ENCODE measurements at places on chromosomes 3 and 15. TPM values are rescaled to one million over a fixed set of nuclear protein-coding genes. Genes with fewer than 3 reads are reported as not detected.
A peak's percentile ranks its signal among the peaks of the same experiment; 100 is the strongest.

- no peak for DNase-seq
- H3K4me1 ChIP-seq, result no peaks in the 10 kb centered on the region
- no peaks in the 10 kb centered on the region for H3K27me3 ChIP-seq
- no peak overlapping the region for H3K4me3 ChIP-seq
- no peak overlapping the region for H3K27ac ChIP-seq
These were observed 63.5 kb upstream of the GOLGA8A start for GRCh38 chr15:34501131-34501530.

GRCh38 chr3:53863145-53863544 lies 16.8 kb downstream of the IL17RB start:
- no peak overlapping the region for H3K27ac ChIP-seq
- DNase-seq, result no peak
- no peak overlapping the region for H3K4me3 ChIP-seq
- no peaks in the 10 kb centered on the region for H3K4me1 ChIP-seq
- H3K36me3 ChIP-seq, result peaks cover 15% of the 10 kb centered on the region

- H3K4me1 ChIP-seq, result no peaks in the 10 kb centered on the region
- peak; percentile 81 for DNase-seq
- no peak overlapping the region for H3K4me3 ChIP-seq
- no peaks in the 10 kb centered on the region for H3K27me3 ChIP-seq
- H3K36me3 ChIP-seq, result no peaks in the 10 kb centered on the region
These were observed 194.6 kb upstream of the TPM1 start for GRCh38 chr15:62847900-62848489.

DNA sequence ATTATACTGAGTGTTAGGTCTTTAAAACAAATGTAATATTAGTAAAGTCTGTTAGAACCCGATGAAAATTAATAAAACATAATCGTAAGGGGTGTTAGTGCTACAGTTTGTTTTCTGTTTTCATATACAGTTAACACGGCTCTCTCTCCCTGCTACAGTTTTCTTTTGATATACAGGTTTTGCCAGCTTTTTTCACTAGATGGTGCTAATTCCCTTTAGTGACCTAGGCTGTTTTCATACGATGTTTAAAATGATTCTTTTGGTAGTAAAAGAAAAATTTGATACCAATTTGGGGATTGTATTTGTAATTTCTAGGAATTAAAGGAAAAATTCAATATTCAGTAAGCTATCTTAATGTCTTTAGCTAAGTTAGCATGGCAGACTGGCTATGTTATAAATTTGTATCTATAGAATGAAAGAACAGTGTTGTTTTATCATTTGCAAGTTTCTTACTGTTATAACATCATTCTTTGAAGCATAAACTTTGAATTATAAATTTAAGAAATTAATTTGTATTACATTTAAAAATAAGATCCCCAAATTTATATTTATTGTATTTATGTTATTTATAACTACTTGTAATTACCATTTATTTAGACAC lies 11.5 kb downstream of the APH1B start:
- H3K36me3 ChIP-seq, result peaks cover 2% of the 10 kb centered on the region
- H3K27me3 ChIP-seq, result no peaks in the 10 kb centered on the region
- H3K4me3 ChIP-seq, result no peak overlapping the region
- H3K4me1 ChIP-seq, result peaks cover 5% of the 10 kb centered on the region
- H3K27ac ChIP-seq, result no peak overlapping the region
- no peak for DNase-seq

- H3K4me3 ChIP-seq, result no peak overlapping the region
- no peaks in the 10 kb centered on the region for H3K27me3 ChIP-seq
- no peaks in the 10 kb centered on the region for H3K4me1 ChIP-seq
- no peak overlapping the region for H3K27ac ChIP-seq
- no peak for DNase-seq
These were observed 237.1 kb upstream of the CFAP20DC start for GRCh38 chr3:59286791-59287531.

- H3K4me3 ChIP-seq, result no peak overlapping the region
- no peak overlapping the region for H3K27ac ChIP-seq
- DNase-seq, result no peak
- no peaks in the 10 kb centered on the region for H3K36me3 ChIP-seq
- no peaks in the 10 kb centered on the region for H3K4me1 ChIP-seq
These were observed 68.9 kb downstream of the MINDY2 start for GRCh38 chr15:58840048-58840447.

Gene ZNF654
- polyA plus RNA-seq, result 4.9 TPM

Gene WDR93
- 0.84 TPM for polyA plus RNA-seq

All from aorta (tissue), 5 donors.